ENCODE measurements at places on chromosomes 3 and 15.
A peak's percentile ranks its signal among the peaks of the same experiment; 100 is the strongest.

DNA sequence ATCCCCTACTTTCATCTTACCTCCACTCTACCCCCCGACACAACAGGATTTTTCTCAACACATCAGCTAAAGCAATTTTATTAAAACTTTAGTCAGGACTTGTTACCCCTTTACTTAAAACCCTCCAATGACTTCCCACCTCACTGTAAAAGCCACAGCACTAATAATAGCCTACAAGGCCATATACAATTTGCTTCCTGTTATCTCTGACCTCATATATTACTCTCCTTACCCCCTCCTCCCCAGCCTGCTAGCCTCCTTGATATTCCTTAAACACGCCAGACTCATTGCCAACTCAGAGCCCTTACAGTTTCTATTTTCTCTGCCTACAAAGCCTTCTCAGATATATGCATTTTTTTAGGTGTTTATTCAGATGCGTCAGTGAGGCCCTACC lies 54.4 kb downstream of the DCUN1D1 start:
- no peak for DNase-seq

DNA sequence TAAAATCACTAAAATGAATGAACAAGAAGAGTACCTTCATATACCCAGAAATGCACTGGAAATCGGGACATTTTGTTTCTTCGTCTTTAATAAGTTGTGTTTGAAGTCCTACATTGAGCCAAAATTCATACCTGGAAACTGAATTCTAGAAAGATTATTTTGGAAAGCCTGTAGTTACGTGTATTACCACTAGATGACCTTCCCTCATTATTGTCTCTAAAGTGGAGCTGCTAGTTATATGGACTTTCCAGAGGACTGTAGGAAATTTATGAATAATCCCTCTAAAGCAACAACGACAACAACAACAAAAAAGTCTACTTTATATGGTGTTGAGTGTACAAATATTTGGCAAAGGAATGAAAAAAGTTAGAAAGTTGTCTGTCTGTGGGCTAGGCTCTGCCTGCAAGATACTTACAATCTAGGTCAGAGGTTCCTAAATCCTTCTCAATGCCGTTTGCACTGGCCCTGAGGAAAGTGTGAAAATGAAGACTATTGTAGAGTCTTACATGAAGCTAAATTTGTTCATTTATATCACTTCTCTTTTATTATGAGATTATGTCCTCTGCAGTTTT lies 234.8 kb upstream of the NR2E3 start:
- DNase-seq = no peak

DNA sequence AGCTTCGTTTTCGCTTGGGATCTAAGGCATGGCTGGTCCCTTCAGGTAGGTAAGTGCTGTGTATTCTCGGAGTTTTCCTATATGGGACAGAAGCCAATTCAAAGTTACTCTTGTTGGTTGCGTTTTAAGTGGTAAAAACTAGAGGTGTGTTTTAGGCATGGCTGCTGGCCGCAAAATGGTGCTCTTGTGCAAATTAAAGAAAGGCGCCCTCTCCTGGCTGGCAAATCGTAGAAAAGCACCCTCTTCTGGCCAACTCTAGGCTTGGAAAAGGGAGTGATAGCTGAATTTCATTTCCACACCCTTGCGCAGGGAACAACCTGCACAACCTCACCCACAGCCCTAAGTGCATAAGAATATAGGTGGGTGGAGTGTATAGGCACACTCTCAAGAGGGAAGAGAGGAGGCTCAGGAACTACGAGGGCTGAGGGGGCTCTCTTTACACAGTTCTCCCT lies 23.5 kb downstream of the DRD3 start:
- DNase-seq = no peak

- no peak for DNase-seq
These were observed 11.6 kb downstream of the EPB42 start for GRCh38 chr15:43209059-43209824.

GRCh38 chr3:135739779-135740178 lies 225.7 kb upstream of the PPP2R3A start:
- DNase-seq = no peak

- no peak for DNase-seq
These were observed 12.8 kb downstream of the THAP10 start for GRCh38 chr15:70879401-70879800.

GRCh38 chr15:57461541-57461940 lies 85.2 kb downstream of the CGNL1 start:
- no peak for DNase-seq

DNA sequence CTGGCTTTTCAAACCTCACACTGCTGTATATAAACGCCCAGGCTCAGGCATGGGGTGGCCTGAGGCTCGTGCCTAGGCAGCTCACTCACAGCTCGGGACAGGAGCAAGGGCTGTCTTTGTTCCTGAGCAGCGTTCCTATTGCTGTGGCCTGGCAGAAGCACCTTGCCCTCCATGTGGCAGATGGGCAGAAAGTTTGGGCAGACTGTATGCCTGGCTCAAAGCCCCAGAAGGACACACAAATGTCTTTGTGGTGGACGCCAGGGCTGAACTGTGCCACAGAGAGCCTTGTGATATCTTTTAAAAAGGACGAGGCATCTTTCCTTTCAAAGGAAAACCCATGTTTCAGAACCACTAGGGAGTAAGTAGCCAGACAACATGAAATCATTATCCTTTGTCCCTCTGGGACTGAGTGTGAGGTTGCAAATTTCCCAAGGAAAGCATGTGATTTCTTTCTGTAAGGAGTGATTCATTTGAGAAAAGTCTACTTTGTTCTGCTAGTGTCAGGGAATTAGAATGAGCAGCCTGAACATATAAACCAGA lies 29.3 kb upstream of the UBE2E1 start:
- DNase-seq = no peak

DNA sequence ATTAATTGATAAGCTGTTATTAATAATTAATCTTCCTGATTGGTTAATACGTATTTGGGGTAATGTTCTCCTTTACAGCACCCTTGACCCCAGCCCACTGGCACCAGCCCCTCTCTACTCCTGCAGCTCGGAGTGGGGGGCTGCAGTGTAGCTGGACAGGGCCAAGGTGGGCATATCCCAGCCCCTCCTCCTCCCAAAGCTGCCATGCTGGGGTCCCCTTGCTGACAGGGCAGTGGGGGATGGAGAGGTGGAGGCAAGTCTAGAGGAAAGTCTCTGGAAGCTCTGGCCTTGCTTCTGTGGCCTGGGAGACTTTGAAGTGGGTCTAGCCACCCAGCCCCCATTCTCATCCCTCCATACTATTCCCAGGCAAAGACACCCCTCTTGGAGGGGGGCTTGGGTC lies 35.8 kb downstream of the HCN4 start:
- no peak for DNase-seq

- DNase-seq = no peak
These were observed 178.6 kb downstream of the ADAMTS9 start for GRCh38 chr3:64509206-64509605.

- peak; percentile 27 for DNase-seq
These were observed 38.0 kb upstream of the COPB2 start for GRCh38 chr3:139427283-139428060.

GRCh38 chr3:164416491-164417222 lies 661.6 kb downstream of the SI start:
- no peak for DNase-seq

DNA sequence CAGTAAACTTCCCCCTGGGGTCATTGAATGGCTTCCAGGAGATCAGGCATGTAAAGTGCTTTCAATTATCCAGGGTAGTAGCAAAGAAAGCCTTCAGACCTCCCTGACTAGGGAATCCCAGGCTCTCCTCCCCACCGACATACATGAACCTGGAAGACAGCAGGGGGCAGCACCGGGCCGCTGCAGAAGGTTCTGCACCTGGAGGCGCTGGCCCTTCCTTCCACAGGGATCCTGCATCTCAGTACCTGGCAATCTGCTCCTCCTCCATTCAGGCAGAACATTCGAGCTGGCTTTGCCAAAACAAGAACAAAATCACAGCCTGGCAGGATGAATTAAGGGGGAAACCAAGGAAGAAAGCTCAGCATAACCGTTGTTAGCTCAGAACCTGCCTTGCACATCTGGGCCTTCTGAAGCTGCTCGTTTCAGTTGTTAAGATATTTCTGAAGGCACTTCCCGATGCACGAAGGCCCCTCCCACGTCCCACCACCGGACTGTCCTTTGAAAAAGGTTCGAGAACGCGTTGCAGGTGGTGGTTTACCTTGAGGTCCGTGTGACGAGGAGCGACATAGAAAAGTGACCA lies 237.7 kb downstream of the SLCO3A1 start:
- DNase-seq = no peak

- DNase-seq = no peak
These were observed 71.0 kb downstream of the EDEM1 start for GRCh38 chr3:5258526-5258925.

DNA sequence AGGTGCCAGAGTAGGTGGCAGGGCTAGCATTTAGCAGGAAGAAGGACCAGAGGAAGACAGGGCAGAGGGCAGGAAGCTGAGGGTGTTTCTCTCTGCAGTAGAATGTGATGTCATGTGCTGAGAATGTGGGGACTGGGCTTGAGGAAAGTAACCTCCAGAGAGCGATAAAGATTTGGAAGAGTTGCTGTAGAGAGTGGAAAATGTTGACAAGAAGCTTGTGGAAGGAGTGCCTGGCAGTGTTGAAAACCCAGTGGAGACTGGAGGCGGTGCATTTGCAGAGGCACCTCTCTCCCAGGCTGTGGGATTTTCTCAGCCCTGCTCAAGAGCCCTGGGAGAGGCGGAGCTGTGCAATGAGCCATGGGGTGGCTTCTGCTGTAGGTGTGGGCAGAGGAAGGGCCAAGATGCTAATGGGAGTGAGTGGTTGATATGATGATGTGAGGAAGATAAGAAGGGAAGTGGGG lies 54.8 kb downstream of the MESD start:
- DNase-seq = no peak

GRCh38 chr3:10995871-10996270 lies 3.3 kb downstream of the SLC6A1 start:
- DNase-seq = no peak

GRCh38 chr3:178147001-178147400 lies 389.2 kb upstream of the KCNMB2 start:
- no peak for DNase-seq

GRCh38 chr3:184336547-184337398 lies 627 bp upstream of the FAM131A start:
- no peak for DNase-seq

DNA sequence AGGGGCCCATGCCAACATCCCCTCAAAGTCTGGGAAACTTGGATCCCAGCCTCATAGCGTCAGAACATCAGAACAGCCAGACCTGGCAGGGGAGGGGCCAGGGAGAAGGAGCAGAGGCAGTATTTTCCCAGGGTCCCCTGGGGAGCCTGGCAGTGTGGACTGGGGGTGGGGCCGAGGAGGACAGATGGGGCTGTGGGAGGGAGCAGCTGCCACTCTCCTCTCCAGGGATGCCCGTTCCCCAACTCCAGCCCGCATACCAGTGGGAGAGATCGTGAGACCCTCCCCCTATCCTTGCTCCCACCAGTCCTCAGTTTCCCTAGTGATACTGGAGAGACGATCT lies 6.5 kb upstream of the DNAJB8 start:
- DNase-seq = no peak

DNA sequence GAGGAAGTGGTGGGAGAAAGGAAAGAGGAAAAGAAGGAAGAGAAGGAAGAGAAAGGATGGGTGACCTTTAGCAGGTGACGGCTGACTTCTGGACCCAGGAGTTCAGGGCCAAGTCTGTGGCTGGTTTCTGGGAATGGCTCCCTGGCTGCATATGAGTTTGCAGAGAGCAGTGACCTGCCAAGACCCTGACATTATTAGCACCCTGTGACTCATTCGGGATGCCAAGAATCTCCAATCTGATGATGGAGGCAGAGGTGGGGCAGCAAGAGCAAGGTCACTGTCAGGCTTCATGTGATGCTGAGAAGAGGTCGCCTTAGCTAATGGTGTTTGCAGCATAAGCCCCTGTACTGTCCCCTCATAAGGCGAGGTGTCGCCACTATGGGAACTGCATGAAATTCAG lies 42.6 kb downstream of the MYZAP start:
- DNase-seq = no peak

- DNase-seq = peak; percentile 27
These were observed 255.4 kb upstream of the UBE2E1 start for GRCh38 chr3:23550402-23550801.

GRCh38 chr3:71537211-71537611 lies 46.3 kb downstream of the FOXP1 start:
- no peak for DNase-seq

Measured in GM12864 (cell line).